ENCODE measurements at places on chromosomes 12 and 14.

GRCh38 chr14:95047754-95048153 is 109.6 kb downstream of the DICER1 start:
- no peak for DNase-seq

DNA sequence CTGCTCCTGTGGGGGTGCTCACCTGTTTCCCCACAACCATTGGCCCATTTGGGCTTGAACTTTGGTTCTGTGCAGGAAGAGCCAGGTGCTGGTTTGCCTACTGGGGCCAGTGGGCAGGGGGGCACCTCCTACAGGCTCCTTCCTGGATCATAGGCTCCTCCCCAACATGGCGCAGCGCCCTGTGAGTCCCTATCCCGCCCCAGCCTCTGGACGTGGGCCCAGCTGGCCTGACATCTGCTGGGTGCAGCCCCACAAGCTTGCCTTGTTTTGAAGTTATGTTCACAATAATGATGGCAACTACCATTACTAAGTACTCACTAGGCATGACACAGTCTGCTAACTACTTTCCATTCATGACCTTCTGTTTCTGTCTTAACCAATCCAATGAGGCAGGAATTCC is 147.8 kb downstream of the RBM19 start:
- DNase-seq = no peak

- DNase-seq = peak; percentile 80
These were observed at the start of gene PLEKHA5 for GRCh38 chr12:19129486-19130223. TSS of gene PLEKHA5 (plus strand) at chr12:19129733. CDS start at chr12:19129800, 67 bp downstream.

DNA sequence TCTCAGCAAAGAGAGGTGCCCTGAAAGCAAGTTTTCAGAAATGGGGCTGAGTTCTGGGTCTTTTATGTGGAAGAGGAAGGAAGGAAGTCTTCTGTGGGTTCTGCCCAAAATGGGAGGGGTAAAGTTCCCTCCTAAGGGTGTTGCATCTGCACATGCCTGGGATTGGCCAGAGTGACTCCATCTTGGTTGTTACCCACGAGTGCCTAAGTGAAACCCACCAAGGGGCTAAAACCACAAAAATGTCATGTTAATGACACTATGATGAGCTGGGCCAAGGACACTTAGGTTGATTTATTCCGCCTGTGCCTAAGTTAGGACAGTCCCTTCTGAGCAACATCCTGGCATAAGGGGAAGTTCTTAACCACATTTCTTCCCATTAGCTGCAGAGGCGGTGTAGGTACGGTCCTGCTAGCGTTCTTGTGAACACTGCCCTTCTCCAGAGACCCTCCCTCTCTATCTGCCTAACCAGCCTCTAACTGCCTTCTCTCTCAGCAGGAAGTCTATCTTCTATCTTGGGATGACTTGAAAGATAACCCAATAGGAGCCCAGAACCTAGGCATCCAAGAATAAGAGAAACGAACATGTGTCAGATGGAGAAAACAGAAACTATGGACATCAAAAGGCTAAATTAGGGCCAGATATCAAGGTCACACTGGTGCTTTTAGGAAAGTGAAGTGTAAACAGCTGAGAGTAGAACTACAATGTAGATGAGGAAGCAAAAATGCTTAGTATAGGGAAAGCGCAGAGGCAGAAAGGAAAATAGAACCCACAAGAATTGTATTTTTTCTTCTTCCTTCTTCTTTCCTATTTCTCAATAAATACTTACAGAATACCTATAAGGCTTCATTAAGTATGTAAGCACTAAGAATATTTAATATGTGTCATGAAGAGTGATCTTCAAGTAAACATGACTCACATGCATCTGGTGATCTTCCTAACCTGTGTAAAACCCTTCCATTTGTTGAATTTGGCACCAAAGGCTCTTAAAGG is 104.2 kb upstream of the AMN1 start:
- DNase-seq = no peak

- DNase-seq = no peak
These were observed 21.1 kb downstream of the ZFHX2 start for GRCh38 chr14:23530375-23531055.

Data from fibroblast of skin of scalp (primary cell).